ENCODE measurements at places on chromosomes 7 and 10.

DNA sequence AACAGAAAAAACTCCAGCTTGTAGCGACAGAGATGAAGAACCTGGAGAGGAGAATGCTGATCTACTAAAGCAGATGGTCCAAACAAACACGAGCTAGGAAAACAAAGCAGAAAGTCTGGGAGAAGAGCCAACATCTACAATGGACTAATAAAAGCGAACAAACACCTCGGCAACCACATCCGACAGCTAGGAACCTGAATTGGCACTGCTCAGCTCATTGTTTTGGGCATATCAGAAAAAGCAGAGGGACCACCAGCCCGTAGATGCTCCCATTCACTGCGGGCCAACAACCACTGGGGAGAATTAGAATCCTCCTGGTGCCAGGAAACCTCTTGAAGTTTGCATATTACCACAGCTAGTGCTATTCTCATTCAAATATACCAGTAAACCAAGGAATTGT lies 204.7 kb downstream of the NXPH1 start:
- no peak for DNase-seq

DNA sequence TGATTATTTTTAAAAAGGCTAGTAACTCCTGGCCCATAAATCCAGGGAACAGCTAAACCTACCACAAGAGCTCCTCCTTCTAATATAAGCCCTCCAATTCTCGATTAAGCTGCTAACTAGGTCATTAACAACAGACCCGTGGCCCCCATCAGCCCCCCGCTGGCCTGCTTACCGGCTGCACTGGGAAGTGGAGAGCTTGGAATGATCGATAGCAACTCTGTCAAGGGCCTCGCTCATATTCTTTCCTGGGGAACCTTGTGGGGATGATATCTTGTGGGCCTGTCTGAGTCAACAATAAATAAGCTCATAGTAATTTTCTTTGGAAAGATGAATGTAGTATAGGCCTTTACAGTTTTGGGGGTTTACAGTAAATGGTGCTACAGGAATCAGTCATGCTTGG lies 353.5 kb downstream of the TCERG1L start:
- DNase-seq, result no peak

DNA sequence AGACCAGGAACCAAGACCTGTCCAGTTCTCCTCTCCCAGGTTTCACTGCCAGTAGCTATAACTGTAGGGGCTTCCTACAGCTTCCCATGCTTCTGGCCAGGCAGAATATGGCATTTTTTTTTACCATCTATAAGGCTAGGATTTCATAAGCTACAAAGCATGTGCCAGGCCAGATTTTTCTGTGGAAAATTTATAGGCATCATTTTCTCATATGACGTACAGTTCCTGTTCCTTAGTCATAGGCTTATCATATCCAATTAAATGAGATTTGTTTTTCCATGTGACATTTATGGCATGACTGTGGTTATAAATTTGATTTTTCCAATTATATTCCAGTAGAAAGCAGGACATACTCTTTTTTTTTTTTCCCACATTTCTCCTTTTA lies 208.6 kb upstream of the NPY start:
- DNase-seq, result no peak

GRCh38 chr10:119274519-119275045 lies 67.2 kb downstream of the GRK5 start:
- no peak for DNase-seq

- DNase-seq, result peak; percentile 78
Observed at GRCh38 chr7:70763961-70764691, 367.8 kb upstream of the GALNT17 start.

DNA sequence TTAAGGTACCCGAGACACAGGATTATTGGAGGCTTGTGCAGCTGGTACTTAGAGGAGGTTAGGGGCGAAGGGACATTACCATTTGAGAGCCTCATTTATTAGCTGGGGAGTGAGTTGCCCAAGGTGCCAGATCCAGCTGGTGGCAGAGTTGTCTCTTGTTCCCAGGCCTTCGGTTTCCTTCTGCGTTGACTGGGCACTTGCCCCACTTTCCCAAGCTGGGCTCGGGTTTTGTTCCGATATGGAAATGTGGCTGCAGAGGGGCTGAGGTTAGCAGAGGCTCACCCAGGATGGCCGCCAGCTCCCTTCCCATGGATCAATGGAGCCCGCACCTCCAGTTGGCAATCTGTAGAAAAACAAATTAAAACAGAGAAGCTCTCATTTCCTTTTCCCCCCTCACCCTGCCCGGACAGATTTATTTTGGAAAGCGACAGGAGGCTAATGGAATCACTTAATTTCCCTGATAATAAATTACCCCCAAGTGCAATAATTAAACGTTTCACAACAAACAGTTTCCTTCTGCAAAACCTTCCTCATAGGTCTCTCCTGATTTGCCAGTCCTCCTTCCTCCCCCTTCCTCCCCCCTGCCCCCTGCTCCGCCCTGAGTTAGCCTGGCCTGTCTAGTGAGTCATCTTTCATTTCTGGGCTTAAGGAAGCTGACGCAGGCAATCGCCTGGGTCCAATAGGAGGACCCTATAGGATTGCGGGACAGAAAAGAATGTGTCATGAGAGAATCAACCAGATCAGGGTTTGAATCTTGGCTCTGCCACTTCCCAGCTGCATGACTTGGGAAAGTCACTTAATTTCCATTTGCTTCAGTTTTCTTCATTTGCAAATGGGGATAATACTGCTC lies 51.7 kb downstream of the ADRA2A start:
- no peak for DNase-seq

DNA sequence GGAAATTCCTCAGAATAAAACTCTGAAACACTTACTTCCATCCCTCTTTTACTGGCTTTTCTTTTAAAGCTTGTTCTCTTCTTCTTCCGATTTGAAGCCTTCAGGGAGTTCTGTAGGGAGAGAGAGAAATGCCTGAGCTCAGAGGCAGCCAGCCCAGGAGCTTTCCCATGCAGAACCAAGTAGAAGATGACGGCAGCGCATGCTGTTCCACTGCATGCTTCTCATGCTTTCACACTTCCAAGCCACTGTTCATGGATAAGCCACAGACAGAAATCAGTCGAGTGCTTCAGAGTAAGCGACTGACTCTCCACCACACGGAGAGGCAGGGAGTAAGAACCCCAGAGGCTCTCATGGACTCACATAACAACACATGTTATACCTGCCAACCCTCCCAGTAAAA lies 237.3 kb downstream of the DGKI start:
- no peak for DNase-seq

DNA sequence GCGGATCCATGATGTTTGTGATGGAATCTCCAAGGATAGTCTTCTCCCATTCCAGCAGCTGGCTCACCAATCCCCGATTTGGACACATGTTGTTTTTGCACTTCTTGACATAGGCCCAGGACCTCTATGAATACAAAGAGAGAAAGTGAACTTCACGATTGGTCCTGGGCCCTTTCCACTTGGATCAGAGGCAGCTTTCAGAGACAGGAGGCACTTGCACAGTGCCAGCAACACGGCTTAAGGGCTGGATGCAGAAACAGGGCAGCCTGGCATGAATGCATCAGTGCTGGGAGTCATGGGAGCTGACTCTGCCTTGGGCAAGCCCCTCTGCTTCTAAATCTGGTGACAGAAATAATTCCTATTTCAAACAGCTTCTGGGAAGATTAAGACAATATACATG lies 2.1 kb upstream of the TMEM120A start:
- no peak for DNase-seq

DNA sequence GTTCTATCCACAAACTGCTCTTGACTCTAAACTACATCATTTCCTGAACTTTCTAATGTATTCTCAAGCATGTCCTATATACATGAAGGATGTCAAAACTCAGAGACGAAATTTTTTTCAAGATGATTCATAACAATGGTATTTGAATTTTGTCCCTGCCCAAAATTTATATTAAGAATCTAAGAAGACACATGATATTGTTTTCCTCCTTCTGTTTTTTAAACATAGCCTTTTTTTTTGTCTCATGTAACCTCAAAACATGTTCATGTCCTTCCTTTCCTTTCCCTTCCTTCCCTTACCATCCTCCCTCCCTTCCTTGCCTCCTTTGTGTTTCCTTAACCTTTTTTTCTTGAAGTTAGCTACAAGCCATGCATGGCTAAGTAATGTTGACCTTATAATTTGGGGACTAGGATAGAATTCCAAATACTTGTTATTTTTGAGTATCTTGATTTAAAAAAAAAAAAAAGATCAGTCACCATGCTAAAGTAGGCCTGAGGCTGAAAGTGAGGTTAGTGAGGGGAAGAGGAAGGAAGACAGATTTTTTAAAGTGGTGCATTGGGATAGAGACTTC lies 163.0 kb downstream of the SUGCT start:
- DNase-seq, result no peak

DNA sequence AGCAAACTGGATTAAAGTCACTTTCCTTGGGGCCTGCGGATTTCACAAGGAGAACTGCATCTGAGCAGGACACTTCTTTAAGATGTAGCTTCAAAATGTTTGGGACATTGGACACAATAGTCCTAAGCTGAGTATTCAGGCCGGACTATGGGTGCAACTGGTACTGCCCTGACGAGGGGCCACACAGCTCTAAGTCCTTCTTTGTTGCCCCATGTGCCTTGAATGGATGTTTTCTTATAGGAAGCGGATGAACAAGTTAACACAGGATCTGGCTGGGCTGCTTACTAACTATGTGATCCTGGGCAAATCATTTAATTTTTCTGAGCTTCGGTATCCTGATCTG lies 147.8 kb upstream of the KLF14 start:
- DNase-seq, result no peak

GRCh38 chr10:110357252-110357780 lies 52.6 kb upstream of the SMNDC1 start:
- DNase-seq, result peak; percentile 82

- DNase-seq, result no peak
Observed at GRCh38 chr10:71222601-71223346, 10.4 kb downstream of the UNC5B start.

DNA sequence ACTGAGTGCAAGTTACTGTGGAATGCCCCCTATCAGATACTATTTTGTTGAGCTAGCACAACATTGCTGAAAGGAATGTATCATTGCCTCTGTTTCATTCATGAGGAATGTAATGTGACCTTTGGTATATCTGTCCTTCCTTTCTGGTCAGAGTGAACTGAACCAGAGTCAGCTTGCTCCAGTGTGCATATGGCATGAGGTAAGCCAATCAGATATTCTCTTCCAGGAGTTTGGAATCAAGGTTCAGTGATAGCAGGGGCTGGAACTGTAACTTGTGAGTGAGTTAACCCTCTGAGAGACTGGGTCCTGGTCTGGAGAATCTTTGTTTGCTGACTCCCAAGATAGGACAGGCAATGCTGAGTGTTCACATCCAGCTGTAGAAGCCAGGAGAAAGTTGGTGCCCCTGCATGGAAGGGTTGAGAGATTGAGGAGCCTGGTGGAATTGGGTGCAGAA lies 45.3 kb upstream of the OSBPL3 start:
- no peak for DNase-seq

GRCh38 chr7:107697321-107698049 lies 36.9 kb downstream of the SLC26A4 start:
- DNase-seq, result no peak

DNA sequence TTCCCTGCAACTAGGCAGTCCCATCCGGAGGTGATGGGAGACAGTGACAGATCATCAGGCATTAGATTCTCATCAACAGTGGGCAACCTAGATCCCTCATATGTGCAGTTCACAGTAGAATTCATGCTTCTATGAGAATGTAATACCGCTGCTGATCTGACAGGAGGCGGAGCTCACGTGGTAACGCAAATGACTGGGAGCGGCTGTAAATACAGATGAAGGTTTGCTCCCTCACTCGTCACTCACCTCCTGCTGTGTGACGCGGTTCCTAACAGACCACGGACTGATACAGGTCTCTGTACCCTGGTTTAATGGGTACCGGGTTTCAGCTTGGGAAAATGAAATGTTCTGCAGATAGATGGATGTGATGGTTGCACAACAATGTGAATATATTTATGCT lies 47.8 kb upstream of the PIK3AP1 start:
- DNase-seq, result no peak

GRCh38 chr7:4029941-4030340 lies 652.2 kb upstream of the FOXK1 start:
- DNase-seq, result no peak

DNA sequence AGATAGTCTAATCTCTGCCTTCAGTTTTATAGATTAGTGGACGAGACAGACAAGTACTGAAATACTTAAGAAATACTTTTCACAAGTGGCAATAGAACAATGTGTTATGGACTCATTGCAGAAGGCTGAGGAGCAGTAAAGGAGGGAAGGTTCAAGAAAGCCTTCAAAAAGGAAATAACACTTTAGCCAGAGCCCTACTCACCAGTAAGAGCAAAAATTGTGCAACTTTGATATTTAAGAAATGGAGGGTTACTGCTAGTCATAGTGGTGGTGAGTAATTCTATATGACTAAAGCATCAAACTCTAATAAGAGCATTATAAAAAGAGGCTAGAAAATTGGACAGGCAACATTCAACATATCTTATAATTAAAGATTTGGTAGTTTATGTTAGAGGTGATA lies 28.8 kb downstream of the PTPN12 start:
- DNase-seq, result no peak

GRCh38 chr10:71015674-71016073 lies 127.3 kb upstream of the PCBD1 start:
- DNase-seq, result no peak

DNA sequence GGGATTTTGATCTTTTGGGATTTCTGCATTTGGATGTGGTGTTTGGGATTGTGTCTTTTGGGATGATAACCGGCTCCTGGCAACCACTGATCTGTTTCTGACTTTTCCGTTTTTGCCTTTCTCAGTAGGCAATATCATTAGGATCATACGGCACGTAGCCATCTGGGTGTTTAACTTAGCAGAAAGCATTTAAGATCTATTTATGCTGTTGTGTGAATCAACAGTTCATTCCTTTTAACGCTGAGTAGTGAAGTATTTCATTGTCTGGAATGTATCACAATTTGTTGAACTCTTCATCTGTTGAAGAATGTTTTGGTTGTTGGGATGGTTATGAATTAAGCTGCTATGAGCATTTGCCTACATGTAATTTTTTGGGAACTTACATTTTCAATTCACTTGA lies 459.6 kb downstream of the SDK1 start:
- no peak for DNase-seq

DNA sequence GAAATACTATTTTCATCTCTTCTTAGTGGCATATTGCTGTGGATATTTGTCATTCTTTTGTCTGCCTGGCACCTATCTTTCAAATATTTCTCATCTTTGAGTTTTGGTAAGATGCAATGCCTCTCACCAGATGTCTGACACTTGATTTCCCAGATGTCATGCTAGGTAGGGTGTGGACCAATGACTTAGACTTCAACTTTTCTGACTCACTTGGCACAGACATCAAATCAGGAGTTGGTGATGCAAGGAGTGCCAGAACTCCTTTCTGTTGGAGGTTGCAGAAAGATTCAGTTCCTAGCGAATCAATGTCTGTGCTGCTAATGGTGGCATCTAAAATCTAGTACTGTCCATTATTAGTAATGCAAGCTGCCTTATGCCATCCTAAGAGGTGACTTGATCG lies 216.9 kb upstream of the FERD3L start:
- DNase-seq, result no peak

All from stimulated activated effector memory CD8-positive, alpha-beta T cell treated with anti-CD3 and anti-CD28 coated beads, Interleukin-12 subunit alpha, Interleukin-12 subunit beta, amount 100 ng/mL, for 72 hours (primary cell).